ENCODE measurements at places on chromosomes 2 and 18.

GRCh38 chr2:191176801-191177438 lies 26.1 kb upstream of the STAT4 start:
- no peak for DNase-seq

- no peak for DNase-seq
Measured at GRCh38 chr2:19841918-19842693, 59.7 kb downstream of the TTC32 start.

DNA sequence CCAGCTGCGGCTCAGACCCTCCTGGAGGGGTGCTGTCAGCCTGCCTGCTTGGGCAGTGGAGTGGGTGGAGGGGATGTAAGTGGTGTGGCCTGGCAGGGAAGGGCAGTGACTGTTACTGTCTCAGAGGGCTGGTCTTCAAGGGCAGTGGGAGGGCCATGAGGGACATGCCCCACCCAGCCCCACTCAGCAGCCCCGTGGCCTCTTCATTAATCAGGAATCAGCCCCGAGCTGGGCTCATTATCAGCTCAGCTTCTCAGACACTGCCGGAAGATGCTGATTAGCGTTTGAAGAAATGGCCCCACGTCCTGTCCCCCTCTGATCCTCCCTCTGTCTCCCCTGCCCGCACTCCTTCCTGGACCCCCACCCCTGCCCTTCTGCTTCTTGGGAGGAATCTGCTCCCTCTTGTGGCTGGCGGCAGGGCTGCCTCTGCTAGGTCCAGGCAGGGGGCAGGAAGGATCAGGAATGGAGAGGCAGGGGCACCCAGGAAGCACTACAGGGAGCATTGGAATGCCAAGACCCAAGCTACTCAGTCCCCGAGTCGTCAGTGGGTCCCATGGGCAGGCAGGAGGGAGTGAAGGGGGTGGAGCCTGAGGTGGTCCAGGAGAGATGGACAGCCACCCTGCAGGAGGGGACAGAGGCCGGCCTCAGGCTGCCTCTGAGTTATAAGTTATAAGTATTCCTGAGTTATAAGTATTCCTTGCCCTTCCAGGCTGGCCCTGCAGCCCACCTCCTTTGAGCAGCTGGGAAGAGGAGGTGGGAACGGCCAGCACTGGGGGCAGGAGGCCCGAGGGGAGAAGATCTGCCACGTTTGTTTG lies 7.0 kb downstream of the ASIC4 start:
- no peak for DNase-seq

GRCh38 chr18:59735269-59735860 lies 38.1 kb upstream of the CCBE1 start:
- no peak for DNase-seq

GRCh38 chr2:137952586-137953129 lies 11.6 kb upstream of the HNMT start:
- no peak for DNase-seq

DNA sequence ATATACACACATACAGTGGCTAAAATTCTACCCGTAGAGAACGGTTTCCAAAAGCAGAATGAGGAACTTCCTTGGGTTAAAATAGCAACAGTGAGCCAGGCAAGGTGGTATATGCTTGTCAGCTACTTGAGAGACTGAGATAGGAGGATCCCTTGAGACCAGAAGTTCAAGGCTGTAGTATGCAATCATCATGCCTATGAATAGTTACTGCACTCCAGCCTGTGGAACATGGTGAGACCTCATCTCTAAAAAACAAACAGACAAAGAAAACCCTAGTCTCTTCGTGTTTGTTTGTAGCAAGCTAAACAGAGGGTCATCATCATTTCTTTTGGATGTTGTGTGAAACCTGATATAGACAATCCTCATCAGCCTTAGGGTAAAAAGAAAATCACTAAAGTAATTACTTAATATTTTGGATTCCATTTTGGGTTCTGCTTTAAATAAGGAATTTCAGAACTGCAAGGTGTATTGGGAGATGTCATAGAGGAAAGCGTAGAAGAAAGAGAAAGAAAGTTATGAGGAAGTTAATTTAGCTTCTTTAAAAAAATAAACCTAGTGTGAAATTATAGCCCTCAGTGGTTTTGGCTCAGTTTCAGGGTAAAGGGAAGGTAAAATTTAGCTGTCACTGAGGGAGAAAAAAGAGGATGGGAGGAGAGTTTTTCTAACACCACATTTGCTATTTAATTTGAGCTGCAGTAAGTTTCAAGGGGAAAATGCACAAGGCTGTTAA lies 46.5 kb downstream of the PLEK start:
- no peak for DNase-seq

- DNase-seq: no peak
Measured at GRCh38 chr2:215450188-215451011, 14.5 kb upstream of the FN1 start.

DNA sequence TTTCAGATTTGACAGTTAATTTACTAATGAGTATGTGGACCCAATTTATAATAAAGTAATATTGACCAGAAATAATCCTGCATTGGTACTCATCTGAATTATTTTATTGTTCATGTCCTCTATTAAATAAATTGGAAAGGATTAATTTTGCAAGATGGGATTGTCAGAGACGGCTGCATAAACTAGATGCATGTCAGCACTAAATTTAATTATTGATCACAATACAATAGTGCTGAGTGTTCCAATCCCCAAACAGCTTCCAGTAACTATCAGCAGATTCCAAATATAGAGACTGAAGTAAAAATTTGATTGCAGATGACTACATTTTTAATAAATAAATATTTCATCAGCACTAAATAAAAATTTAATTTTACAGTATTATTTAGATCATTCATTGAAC lies 387.2 kb downstream of the GRB14 start:
- no peak for DNase-seq

Measured in stimulated activated CD4-positive, alpha-beta T cell treated with anti-CD3 and anti-CD28 coated beads, Interleukin-12 subunit alpha, Interleukin-12 subunit beta, amount 100 ng/mL, for 4 hours (primary cell).